ENCODE measurements at places on chromosomes 3 and 15.

GRCh38 chr3:41320953-41321641 lies 121.8 kb downstream of the CTNNB1 start:
- DNase-seq = no peak

DNA sequence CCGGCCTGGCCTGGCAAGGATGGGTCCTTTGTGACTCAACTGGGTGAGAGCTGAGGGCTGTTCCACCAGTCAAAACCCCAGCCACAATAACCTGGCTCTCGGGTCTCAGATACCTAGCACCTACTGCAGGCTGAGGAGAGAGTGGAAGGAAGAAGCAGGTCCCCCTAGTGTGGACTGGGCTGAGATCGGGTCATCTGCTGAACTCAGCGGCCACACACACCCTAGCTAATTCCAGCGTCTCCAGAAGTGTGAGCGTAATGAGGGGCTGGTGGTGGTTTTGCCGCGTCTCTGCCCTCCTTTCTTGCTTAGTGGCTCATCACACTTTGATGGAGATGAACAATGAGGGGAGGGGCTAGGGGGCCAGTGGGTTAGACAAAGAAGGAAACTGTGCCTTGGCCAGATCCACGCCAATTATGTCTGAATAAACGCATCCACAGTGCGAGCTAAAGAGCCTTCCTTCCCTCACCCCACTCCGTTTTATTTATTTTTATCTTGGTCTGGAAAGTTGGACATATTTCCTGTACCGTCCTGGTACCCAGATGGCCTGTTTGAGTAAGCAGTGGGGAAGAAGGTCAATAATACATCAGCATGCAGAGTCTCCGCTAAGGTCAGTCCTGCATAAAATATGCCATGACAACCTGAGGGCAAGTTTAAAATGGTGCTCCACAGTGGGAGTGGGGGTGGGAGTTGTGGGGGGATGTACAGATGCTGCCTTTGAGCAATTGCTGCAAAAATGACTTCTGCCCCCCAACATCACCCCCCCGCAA lies 370.0 kb downstream of the WDR72 start:
- no peak for DNase-seq

DNA sequence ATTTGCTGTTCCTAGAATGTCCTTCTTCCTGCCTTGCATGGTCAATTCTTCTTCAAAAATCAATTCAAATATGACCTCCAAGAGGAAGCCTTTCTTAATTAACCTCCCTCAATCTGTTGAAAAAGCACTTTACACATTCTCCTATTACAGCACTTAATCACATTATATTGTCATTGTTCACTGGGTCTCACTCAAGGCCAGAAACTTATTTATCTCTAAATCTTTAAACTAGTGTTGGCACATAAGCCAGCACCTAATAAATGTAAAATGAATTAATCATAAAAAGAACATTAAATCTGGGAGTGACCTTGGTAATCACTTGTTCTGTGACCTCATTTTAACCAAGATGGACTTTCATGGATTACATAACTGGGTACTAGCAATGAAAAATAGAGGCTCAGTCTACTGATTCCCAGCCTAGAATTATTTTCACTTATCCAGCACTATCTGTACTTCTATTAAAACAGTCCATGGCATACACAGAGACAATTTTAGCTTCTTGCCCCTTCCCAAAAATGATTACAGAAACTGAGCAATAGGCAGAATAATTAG lies 22.1 kb downstream of the MSL2 start:
- DNase-seq = no peak

GRCh38 chr3:59935025-59935424 lies 885.2 kb upstream of the CFAP20DC start:
- peak; percentile 17 for DNase-seq

DNA sequence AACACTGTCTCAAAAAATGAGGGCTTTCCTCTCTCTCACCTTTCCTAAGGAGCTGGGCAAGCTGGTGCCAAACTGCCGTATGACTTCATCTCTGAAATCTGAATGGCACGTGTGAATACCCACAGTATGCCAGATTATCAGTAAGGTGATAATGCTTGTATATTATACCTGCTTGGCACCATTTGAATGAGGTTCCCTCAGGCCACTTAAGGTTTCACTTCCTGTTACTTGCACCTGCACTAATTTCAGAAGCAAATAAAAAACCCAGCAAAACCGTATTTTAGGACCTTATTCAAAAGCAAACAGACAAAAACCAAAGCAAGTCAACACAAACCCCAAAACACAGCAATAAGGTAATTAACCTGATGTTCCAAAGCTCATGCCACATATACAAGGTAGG lies 19.7 kb downstream of the FOXP1 start:
- no peak for DNase-seq

- DNase-seq = no peak
These were observed 139.3 kb downstream of the PLCH1 start for GRCh38 chr3:155605571-155605970.

DNA sequence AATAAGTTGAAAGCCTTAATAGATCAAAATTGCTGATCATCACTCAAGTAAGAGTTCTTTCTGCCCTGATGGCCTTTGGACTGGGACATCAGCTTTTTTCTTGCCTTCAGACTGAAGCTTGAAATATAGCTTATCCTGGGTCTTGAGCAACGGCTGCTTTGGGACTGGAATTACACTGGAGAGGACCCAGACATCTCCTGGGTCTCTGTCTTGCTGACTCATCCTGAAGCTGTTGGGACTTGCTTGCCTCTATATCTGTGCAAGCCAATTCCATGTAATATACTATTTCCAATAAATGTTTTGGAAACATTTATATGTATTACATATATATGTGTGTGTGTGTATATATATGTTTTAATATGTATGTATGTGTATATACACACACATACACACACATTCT lies 260.2 kb downstream of the PDZRN3 start:
- DNase-seq = no peak

DNA sequence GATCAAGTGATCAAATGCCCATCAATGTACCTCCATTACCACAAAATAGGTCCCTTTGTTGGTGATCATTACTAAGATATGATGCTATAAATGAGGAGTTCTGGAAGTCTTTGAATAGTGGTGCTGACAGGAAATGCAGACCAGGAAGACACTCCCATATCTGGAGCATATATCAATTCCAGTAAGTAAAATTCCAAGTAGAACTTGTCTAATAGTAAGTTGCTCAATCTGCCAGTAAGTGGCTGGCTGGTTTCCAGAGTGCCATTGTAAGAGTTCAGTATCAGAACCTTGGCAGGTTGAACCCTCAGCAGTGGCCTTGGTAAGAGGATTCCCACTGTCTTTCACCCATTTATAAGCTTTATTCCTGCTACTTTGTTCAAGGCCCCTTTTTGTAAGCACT lies 379.9 kb upstream of the RBMS3 start:
- DNase-seq = no peak

DNA sequence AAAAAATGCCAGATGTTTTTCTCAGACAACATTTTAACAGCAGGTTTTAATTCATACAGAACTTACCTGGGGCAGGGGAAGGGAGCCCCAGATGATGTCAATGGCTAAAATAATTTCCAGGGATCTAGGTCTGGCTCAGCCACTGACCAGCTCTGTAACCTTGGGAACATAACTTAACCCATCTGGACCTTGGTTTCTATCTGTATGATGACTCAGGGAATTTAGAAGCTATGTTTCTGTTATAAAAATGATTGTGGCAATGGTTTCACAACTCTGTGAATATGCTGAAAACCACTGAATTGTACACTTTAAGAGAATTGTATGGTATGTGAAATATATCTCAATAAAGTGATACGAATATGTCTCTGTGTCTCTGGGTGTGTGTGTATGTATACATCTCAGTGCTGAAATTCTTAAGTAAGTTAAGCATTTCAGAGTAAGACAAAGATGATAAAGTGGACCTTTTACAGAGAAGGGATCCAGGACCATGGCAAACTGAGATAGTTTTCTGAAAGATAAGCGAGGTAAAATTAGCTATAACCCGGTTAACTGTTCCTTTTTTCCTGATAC lies 2.9 kb downstream of the SH3GL3 start:
- DNase-seq = no peak

GRCh38 chr3:7275396-7275795 lies 414.5 kb downstream of the GRM7 start:
- DNase-seq = no peak

DNA sequence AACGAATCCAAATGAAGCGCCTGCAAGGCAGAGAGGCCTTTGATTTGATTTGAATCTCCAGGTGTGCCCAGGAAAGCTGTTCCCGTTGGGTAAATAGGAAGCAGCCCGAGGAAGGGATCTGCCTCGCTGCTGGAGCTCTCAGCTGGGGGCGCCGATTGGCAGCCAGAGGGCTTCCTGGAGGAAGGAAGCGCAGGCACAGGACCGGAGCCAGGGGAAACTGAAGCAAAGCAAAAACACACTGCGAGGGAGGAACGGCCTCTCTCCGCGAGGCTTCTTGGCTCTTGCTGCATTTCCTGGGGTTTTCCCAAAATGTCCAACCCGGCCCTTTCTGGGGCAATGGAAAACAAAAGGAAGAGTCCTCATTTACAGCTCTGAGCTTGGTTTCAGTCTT lies 80.3 kb downstream of the TMEM266 start:
- no peak for DNase-seq

DNA sequence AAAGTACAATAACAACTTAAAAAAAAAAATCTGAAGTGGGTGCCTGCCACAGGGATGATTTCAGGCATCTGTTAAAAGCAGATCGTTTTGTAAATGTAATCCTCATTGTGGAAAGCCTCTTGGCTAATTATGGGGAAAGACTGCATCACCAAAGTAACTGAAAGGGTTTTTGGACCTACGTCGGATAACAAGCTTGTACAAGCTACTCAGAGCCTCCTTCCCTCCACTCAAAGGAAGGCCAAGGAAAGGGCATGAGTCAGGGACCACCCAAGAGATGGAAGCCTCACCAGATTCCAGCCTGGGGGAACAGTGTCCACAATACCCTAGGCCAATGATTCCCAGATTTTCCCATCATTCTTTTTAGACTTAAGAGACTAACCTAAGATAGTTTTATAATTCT lies 84.3 kb downstream of the ATP1B3 start:
- DNase-seq = no peak

DNA sequence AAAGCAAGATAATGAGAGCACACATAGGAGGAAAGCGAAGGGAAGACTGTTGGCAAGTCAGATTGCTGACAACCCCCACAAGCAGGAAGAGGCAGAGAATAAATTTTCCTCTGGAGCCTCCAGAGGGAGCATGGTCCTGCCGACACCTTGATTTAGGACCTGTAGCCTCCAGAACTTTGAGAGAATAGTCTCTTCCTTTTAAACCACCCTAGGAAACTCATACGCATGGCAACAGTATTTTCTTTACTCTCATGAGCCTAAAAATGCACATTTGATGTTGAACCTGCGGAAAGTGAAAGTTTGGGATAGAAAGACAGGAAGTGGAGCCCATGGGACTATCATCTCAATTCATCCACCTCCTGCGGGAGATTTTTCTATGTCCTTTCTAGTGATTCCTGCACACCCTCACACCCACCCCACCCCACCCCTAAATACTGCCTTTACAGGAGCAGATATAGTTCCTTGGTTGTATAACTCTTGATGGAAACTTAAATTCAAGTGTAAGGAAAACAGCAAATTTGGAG lies 116.7 kb upstream of the LPP start:
- DNase-seq = no peak

GRCh38 chr3:23019596-23020300 lies 183.4 kb upstream of the UBE2E2 start:
- no peak for DNase-seq

- no peak for DNase-seq
These were observed 16.0 kb downstream of the HACD2 start for GRCh38 chr3:123568875-123569274.

GRCh38 chr3:156140001-156140595 lies 19.7 kb downstream of the KCNAB1 start:
- DNase-seq = no peak

GRCh38 chr3:48877671-48878070 lies 21.0 kb downstream of the SLC25A20 start:
- DNase-seq = no peak

GRCh38 chr15:62874959-62875625 lies 167.5 kb upstream of the TPM1 start:
- DNase-seq = no peak

GRCh38 chr3:71051893-71052687 lies 531.4 kb downstream of the FOXP1 start:
- DNase-seq = no peak

- no peak for DNase-seq
These were observed 41.8 kb downstream of the CLEC3B start for GRCh38 chr3:45067941-45068340.

- no peak for DNase-seq
These were observed 19.4 kb upstream of the PTX3 start for GRCh38 chr3:157417247-157417646.

DNA sequence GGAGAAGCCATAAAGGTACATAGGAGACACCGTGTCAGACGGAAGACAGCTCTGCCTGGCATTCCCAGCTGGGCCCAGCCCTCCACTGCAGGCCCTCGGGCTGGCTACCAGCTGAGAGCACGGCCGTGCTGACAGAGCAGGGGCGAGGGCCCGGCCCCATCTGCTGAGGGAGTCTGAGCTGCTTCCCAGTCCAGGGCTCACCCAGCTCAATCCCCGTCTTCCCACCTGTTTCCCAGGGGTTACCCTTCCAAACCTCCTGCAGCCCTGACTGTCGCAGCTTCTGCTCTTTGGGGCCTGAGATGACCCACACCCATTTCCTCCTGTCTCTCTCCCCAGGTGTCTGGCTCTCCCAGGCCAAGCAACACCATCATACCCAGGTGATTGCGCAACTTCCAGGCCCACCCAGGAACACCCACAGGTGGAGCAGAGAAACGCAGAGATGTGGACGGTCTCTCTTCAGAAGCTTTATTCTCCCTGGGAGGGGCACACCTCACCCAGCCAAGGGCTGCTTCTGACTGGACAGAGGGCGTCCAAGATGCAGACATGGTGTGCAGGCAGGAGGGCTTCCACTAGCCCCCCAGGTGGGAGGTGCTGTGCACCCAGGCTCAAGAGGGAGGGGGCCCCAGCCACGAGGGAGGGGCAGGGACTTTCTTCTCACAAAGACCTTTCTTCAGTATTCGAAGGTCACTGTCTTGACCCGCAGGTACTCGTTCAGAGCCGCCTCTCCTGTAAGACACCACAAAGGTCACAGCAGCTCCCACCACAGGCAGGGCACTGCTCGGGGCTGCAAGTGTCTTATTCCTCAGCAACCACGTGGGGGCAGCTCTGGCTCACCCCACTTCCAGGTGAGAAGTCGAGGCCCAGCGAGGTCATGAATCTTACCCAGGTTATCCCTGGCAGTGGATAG lies 19.4 kb upstream of the SLC41A3 start:
- no peak for DNase-seq

- no peak for DNase-seq
These were observed 2.5 kb downstream of the NKTR start for GRCh38 chr3:42602961-42603360.

DNA sequence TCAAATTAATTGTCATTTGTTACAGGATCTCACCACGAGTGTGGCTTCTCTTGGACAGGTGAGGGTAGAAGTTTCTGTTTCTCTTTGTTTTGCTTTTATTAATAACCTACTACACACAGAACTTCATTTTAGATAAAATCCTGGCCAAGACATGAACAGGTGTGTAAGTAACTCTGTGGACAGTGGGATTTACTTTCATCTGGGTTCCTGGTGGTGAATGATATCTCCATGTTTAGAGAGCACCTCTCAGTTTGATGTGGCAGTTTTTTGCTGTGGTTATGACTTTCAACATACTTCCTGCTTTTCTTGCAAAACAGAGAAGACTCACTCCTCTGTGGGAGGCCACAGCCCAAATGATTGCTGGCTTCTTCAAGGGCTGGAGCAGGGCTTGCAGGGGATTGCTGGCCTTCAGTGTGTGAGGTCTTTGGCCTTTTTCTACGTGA lies 71.1 kb upstream of the XCR1 start:
- peak; percentile 55 for DNase-seq
